ENCODE measurements at places on chromosomes 4 and X.

GRCh38 chrX:3990569-3990968, 277.1 kb upstream of the PRKX start:
- DNase-seq: no peak

DNA sequence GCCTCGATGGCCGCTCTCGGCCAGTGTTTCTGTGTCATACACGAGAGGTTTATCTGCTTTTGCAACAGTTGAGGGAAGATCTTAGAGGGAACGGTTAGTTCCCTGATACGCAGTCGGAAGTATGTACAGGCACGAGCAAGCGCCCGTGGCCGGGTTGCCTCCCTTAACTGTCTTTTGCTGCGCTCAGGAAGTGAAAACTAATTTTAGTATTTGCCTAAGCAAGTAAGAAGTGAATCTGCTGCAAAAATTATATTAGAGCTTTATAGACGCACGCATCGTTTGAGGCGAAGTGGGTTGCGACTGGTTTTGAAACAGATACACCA, 695 bp downstream of the MTM1 start:
- DNase-seq: peak; percentile 66

DNA sequence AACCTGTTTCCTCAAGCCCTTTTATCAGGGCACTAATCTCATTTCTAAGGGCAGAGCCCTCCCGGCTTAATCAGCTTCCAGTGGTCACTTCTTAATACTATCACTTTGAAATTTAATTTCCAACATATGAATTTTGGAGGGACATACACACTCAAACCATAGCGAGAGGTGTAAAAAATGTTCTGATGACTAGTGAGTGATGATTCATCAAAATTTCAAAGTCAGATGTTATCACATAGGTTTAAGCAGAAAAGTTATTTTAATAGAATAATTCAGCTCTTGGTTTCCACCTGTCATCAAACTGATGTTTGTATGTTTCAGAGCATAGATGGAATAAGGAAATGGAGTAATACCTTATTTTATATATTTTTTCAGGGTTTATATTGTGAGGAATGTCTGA, 161.9 kb downstream of the TLL1 start:
- no peak for DNase-seq

GRCh38 chr4:144411119-144411518, 234.8 kb upstream of the HHIP start:
- DNase-seq: no peak

GRCh38 chrX:107573016-107573415, 55.3 kb upstream of the PRPS1 start:
- DNase-seq: no peak

DNA sequence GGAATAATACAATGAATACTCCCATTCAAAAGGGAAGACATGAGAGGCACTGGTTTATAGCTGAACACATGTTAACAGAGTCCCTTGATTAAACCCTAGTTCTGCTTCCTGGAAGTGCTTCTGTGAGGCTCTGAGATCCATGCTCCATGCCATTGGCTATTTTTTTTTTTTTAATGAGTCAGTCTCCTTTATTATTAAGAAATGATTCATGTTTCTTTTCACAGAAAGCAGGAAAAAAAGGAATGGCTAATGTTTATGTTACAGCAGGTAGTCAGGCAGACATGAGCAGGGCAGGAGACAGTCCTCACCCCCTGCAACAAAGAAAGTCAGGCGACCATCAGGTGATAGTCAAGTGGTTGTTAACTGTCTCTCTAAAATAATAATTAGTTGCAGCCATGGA, 598.7 kb downstream of the EPHA5 start:
- no peak for DNase-seq
